MG63 (cell line): ENCODE measurements at places on chromosomes 1 and 21. TPM values are rescaled to one million over a fixed set of nuclear protein-coding genes. Genes with fewer than 3 reads are reported as not detected.

WNT3A gene
- 0.52 TPM in 1 of 2 replicates, not detected in the other for total RNA-seq

TDRD5 gene
- not detected in 2 replicates for total RNA-seq

TCEA3 gene
- total RNA-seq = not detected in 2 replicates

CHI3L1 gene
- total RNA-seq = 3.5 and 4.8 TPM in 2 replicates

NTMT2 gene
- not detected in 2 replicates for total RNA-seq

LRRN2 gene
- total RNA-seq = 1.6 and 3.4 TPM in 2 replicates

CAPN9 gene
- not detected in 2 replicates for total RNA-seq

S100A4 gene
- 438 and 702 TPM in 2 replicates for total RNA-seq

ANKRD45 gene
- not detected in 2 replicates for total RNA-seq

TLCD4 gene
- 1.1 and 2.9 TPM in 2 replicates for total RNA-seq

KRTAP19-5 gene
- not detected in 2 replicates for total RNA-seq

GBP2 gene
- 2.2 and 2.3 TPM in 2 replicates for total RNA-seq

DCST1 gene
- total RNA-seq = not detected in 2 replicates
